HT1080 (cell line): ENCODE measurements at places on chromosomes 12 and 14.
A peak's percentile ranks its signal among the peaks of the same experiment; 100 is the strongest.

DNA sequence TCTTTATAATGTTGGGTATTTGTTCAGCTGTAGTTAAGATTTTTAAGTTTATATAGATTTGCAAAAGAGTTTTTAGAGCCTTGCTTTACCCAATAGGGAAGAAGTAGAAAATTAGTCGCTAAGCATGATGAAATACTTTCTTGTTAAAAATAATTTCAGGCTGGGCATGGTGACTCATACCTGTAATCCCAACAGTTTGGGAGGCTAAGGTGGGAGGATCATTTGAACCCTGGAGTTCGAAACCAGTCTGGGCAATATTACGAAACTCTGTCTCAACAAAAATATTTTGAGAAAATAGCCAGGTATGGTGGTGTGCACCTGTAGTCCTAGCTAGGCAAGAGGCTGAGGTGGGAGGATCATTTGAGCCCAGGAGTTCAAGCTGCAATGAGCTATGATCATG lies 18.7 kb upstream of the SCFD1 start:
- DNase-seq: peak; percentile 1

GRCh38 chr14:21534576-21534975 lies 8.4 kb upstream of the SALL2 start:
- DNase-seq: no peak

- no peak for DNase-seq
These were observed 670 bp downstream of the CCNB1IP1 start for GRCh38 chr14:20332431-20332787.

- DNase-seq: no peak
These were observed 25.1 kb downstream of the NOC4L start for GRCh38 chr12:132169376-132169775.

GRCh38 chr12:124188561-124189405 lies 106.1 kb upstream of the RFLNA start:
- DNase-seq: no peak

DNA sequence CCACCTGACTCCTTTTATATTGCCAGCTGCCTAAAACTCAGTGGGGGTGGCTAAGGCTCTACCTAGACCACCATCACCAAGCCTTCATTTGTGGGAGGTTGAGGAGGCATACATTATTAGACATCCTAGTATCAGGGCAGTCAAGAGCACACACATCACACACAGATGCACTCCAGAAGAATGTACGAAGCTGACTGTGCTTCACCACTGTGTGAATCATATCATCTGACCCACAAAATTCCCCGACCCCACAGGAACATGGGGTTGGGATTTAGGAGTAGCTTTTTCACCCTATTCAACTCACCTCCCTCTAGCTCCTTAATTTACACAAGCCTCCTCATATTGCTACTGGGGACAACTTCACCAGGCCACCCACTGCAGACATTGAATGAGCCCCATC lies 64.8 kb upstream of the BDKRB2 start:
- no peak for DNase-seq

DNA sequence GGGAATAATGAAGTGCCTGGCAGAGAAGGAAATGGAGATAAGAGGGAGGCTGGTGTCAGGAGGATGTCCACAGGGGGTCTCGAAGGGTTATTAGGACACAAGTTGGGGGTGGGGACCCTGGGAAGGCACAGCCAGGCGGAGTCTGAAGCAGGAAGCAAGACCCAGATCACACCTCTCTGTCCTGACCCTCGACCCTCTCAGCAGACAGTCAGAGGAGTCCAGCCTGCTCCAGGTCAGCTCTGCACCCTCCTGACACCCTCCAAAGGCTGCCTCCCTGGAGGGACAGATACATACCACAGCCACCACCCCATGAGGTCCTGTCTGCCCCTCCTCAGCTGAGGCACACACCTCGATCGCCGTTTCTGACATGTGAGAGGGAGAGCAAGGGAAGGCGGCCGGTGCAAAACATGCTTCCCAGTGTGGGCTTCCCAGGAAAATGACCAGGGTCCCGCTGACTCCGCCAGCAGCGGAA lies 9.0 kb downstream of the BCL11B start:
- DNase-seq: no peak

DNA sequence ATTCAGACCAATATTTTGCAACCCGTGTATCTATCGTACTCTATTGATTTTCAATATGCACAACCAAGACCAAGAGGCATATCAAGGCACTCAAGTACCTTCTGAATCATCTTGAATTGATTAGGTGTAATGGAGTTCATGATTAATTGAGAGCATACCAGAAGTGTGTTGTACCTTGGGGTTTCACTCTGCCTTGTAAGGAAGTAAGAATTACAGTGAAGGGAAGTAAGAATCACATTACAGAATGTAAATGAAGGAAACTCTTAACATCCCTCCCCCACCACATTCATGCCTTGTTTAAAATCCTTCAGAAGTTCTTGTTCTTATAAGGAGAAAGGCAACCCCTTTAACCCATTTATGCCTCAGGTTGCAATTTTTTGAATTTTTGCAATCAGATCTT lies 5.4 kb upstream of the MGAT4C start:
- DNase-seq: no peak

GRCh38 chr12:70364695-70365397 lies 1.2 kb upstream of the KCNMB4 start:
- no peak for DNase-seq

DNA sequence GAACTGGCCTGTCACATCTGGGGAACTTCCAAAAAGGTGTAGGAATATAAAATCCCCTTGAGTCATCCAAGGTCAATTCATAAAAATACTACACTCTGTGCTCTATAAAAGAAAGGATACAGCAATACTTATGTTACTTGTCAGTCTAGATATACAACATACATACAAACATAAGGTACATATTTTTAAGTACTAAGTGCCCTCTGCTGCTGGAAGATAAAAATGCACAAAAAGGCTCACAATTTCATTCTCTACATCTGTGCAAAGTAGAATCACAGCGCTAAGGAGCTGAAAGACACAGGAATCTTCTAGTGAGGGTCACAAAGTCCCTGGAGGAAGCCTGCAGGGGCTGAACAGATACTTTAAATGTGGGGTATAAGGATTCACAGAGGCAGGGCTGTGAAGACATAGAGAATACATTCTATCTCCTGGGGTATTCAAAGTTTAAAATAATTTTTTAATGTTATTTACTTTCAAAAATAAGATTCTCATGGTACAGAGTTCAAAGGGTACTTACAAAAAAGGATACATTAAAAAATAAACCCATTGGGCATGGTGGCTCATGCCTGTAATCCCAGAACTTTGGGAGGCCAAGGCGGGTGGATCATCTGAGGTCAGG lies 10.2 kb upstream of the GOLGA5 start:
- DNase-seq: peak; percentile 79

DNA sequence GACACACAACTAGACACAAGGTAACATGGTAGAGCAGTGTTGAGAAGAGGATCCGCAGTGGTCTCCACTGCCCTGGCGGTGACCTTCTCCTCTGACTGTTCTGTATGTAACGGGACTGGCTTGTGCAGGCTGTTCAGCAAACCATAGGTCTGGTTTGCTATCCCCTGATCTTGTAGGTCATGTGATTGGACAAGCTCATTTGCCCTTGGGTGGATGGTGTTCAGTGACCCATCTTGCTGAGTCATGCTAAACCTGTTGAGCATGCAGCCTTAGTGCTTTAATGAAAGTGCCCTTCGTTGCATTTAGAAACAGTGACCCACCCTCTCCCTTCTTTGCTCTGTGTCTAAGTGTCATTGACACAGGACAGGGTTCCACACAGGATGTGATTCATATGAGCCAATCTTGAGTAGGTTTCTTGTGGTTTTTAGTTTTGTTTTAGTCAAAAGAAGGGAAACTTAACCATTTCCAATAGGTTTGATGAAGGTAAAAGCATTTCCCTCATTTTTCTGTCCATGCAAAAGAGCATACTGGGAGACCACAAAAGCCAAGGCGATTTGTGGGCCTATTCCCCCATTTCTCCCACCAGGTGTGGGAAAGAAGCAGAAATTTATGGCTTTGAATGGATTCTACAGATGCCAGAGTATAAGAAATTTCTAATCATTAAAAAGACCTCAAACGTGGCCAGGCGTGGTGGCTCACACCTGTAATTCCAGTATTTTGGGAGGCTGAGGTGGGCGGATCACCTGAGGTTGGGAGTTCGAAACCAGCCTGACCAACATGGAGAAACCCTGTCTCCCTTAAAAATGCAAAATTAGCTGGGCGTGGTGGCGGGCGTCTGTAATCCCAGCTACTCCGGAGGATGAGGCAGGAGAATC lies 32.6 kb upstream of the HIF1A start:
- peak; percentile 93 for DNase-seq

- peak; percentile 31 for DNase-seq
These were observed 407 bp downstream of the HEATR5A start for GRCh38 chr14:31419967-31420318.

- DNase-seq: no peak
These were observed 1165.9 kb upstream of the TMEM132C start for GRCh38 chr12:127101076-127101475.

- no peak for DNase-seq
These were observed 70.1 kb downstream of the SPRING1 start for GRCh38 chr12:116667752-116668151.

DNA sequence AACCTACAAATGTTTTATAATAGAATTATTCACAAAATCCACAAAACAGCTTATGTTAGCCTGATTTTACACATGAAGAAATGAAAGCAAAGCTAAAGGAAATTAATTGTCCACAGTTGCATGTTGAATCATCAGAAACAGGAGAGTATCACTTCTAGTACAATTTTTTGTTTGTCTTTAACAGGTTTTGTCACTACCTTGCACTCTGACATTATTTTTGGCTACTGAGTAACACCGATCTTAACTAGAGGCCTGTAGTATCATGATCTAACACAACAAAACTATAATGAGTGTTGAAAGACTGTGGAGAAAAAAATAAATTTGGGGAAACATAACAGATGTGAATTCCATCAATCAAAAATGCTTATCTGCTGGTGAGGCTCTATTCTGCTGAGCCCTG lies 60.1 kb downstream of the TAOK3 start:
- DNase-seq: no peak

DNA sequence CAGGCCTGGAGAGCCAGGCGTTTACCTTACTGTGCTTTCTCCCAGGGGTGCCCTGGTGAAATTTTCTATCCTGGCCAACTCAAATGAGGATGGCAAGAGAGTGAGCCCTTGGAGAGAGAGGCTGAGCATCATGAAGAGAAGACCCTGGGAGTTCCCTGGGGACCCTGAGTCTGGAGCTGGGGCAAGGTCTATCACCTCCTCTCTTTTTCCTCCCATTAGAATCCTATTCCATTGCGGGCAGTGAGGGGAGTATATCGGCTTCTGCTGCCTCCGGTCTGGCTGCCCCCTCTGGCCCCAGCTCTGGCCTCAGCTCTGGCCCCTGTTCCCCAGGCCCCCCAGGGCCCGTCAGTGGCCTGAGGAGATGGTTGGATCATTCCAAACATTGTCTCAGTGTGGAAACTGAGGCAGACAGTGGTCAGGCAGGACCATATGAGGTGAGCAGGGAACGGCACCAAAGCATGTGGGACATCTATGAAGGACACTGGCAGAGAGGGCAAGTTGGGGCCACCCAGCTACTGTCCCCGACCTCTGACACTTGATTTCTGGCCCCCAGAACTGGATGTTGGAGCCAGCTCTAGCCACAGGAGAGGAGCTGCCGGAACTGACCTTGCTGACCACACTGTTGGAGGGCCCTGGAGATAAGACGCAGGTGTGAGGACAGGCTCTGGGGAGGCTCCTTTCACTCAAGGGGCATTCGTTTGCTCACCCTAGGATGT lies 1.6 kb downstream of the ARHGEF25 start:
- no peak for DNase-seq

- no peak for DNase-seq
These were observed 17.6 kb upstream of the AMIGO2 start for GRCh38 chr12:47097276-47097896.

- no peak for DNase-seq
These were observed 114.7 kb upstream of the EEA1 start for GRCh38 chr12:93043877-93044209.

GRCh38 chr12:64395739-64396138 lies 5.2 kb upstream of the C12orf56 start:
- DNase-seq: no peak

GRCh38 chr14:53002576-53002975 lies 51.7 kb upstream of the FERMT2 start:
- peak; percentile 9 for DNase-seq

GRCh38 chr14:100340423-100340813 lies 17.3 kb downstream of the SLC25A47 start:
- no peak for DNase-seq

GRCh38 chr12:50507474-50507838 lies 2.7 kb downstream of the DIP2B start:
- DNase-seq: no peak

- DNase-seq: peak; percentile 49
These were observed 407.3 kb upstream of the FLRT2 start for GRCh38 chr14:85122690-85123089.

GRCh38 chr12:55008944-55009585 lies 10.7 kb upstream of the NEUROD4 start:
- DNase-seq: no peak

DNA sequence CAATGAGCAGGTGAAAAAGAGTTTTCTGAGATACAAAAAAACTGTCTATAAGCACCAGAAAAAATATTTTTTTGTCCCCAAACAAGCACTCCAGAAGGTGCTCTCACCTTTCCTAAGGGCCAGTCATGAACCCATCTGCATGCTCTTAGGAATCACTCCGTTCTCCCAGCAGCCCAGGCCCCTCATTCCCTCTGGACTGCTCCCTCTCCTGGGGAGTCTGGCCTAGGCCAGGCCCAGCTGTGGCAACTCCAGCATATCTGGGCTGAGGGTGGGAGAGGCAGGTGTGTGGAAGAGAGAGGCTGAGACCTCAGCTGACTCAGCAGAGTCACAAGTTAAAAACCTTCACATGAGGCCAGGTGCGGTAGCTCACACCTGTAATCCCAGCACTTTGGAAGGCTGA lies 54.6 kb downstream of the TRAFD1 start:
- no peak for DNase-seq

- peak; percentile 22 for DNase-seq
These were observed 3.6 kb downstream of the UBC start for GRCh38 chr12:124910561-124911478.

GRCh38 chr12:27511031-27511722 lies 12.8 kb upstream of the PPFIBP1 start:
- no peak for DNase-seq

DNA sequence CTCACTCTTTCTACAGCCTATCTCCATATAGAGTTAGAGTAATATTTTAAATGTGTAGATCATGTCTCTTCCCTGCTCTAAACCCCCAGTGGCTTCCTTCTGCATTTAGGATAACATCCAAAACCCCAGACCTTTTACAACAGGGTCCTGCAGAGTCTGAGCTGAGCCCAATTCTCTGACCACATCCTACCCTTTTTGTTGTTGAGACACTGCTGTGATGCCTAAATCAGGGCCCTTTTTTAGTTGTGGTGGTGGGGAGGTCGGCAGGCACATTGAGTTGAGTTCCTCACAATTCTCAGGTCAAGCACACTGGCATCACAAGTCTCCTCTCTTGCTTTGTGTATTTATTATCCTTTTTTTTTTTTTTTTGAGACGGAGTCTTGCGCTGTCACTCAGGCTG lies 1.8 kb upstream of the DDX47 start:
- no peak for DNase-seq

GRCh38 chr14:81594012-81594411 lies 60.4 kb upstream of the SEL1L start:
- DNase-seq: peak; percentile 27
